ENCODE measurements at places on chromosomes 2 and 18.

DNA sequence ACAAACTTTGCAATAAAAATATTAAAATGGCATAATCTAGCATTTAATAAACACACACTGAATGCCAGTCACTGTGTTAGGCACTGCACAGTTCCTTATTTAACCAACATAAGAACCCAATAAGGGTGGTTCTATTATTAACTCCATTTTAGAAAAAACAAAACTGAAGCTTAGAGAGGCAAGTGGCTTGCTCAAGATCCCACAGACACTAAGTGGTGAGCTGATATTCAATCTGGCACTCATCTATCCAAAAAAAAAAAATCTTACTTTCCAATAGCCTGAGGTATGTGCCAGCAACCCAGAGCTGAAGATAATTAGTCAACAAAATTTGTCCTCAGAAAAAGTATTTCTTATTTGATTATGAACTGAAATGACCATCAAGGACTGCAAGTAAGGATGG is 799 bp downstream of the CYTIP start:
- DNase-seq: no peak

DNA sequence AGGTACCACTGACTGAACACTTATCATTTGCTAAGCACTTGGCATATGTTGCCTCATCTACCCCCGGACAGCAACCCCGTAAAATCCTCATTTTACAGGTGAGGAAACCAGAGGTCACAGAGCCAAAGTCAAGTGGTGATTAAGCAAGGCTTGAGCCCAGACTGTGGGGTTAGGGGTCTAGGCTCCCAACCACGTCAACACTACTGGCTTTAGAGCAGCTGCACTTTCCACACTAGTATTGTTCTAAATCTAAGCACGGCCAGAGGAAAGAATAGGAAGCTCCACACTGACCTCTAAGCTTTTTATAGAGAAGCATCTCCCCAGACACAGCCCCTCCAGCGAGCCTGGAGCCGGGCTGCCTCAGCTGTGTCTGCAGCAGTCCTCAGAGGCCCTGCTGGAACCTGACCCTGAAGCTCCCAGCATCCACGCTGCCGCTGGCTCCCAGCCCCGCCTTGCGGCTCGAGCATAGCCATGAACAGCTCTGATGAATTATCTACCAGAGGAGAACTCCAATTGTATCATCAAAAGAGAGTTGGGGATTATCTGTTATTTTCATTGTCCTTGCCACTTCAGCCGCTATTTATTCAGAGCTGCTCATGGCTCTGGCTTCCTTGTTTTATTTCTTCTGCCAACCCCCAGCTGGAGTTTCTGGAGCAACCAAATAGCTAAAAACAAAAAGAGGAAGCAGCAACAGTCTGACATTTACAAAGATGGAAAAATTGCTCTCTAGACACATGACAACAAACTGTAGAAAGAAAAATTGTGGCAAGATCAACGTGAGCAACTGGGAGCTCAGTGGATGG is 62.2 kb upstream of the RTN4 start:
- no peak for DNase-seq

DNA sequence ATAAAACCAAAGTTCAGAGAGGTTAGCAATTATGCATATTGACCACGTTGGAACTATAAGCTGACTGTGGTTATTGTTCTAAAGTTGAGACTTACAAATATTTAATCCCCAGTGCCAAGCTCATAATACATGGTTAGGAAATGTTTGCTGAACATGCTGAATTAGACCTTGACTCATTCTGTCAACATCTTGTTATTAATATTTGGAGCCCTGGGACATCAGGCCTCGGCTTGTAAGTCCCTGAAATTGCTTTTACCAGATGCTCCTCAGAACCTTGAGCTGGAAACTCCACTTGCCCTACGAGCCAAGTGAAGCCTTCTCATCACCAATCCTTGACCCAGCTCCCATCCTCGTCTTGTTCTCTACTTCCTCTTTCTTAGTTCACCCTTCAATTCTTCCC is 21.2 kb downstream of the DYNAP start:
- DNase-seq: no peak

DNA sequence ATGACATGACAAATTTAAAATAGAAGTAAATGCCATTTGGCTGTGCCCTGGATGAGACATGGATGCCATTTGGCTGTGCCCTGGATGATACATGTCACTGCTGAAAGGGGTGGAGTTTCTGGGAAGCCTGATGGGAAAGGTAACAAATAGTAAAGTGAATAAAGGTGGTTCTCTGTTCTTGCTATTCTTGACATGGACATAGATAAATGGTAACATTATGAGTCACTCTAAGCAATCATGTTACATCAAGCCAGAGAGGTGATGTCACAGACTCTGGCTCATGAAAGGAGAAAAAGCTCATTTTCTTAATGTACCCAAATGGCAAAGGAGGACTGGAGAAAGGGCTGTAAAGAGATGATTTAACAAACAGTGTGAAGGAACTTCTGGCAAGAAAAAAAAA is 86.4 kb downstream of the EML6 start:
- no peak for DNase-seq

- no peak for DNase-seq
Observed at GRCh38 chr18:6561420-6561861, 146.7 kb upstream of the L3MBTL4 start.

DNA sequence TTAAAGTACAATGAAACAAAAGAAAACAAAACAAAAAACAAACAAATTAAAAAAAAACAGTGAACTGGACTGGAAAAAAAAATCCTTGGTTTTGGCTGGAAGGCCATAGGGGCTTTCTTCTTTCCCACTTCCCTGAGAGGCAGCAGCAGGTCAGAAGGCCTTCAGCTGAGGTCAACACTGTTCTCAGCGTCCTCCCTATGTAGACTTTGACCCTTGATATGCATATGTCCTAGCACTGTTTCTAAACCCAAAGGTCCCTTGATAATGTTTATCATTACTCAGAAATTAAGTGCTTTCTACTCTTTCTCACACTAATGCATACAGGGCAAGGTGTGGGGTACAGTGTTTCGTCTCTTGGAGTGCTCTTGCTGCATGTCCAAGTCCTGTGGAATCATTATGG is 75.6 kb upstream of the WDSUB1 start:
- DNase-seq: no peak

- DNase-seq: no peak
Observed at GRCh38 chr2:164079258-164079657, 343.4 kb upstream of the FIGN start.

- DNase-seq: no peak
Observed at GRCh38 chr18:59923539-59924196, 23.9 kb downstream of the PMAIP1 start.

- no peak for DNase-seq
Observed at GRCh38 chr2:191041418-191042161, 27.6 kb upstream of the STAT1 start.

DNA sequence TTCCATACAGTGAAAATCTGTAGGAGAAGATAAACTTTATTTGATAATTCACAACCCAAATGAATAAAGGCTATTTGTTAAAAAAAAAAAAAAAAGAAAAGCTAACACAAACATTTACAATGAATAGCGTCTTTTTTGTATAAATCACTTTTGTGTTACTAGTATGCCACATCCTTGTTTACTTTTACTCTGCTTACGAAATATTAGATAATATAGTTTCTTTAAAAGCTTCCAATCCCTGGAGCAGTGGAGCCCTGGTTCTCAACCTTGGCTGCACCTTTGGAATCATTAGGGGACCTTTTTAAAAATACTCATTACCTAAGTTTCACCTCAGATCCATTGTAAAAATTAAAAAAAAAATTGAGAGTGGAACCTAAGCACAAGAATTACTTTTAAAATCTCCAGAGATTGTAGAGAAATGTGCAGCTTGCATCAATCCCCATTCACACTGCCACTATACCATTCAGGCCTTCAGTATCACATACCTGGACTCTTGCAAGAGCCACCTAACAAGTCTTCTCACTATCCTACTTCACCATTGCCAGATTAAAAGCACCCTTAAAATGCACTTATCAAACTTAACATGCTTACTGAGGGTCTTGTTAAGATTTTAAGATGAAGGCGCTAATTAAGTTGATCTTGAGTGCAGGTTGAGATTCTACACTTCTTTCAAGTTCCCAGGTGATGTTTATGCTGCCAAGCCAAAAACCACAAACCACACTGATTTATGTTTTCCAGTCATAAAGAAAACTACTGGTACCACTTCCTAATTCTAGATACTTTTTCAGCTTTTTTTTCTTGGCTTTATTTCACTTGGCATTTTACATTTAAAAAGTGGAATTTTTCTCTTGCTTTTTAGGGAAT is 59.7 kb upstream of the ZC3H15 start:
- no peak for DNase-seq

DNA sequence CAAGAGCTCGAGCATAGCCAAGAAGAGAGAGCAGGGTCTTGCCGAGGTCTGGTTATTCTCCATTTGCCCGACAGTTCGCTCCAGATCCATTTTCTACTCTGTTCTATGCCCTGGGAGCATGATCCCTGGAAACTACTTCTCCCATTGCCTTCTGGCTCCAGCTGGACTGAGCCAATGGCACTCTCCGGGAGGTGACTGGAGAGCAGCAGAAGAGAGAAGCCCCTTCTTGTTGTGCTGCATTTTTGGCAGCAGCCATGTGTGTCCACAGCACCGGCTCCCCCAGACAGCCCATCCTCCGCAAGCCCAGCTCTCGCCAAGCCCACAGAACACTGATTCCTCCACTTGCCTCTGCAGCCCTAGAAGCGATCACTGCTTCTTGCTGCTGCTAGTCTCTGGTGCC is 345.5 kb downstream of the TNS1 start:
- DNase-seq: no peak

GRCh38 chr18:25062720-25063119 is 289.2 kb downstream of the ZNF521 start:
- DNase-seq: no peak

DNA sequence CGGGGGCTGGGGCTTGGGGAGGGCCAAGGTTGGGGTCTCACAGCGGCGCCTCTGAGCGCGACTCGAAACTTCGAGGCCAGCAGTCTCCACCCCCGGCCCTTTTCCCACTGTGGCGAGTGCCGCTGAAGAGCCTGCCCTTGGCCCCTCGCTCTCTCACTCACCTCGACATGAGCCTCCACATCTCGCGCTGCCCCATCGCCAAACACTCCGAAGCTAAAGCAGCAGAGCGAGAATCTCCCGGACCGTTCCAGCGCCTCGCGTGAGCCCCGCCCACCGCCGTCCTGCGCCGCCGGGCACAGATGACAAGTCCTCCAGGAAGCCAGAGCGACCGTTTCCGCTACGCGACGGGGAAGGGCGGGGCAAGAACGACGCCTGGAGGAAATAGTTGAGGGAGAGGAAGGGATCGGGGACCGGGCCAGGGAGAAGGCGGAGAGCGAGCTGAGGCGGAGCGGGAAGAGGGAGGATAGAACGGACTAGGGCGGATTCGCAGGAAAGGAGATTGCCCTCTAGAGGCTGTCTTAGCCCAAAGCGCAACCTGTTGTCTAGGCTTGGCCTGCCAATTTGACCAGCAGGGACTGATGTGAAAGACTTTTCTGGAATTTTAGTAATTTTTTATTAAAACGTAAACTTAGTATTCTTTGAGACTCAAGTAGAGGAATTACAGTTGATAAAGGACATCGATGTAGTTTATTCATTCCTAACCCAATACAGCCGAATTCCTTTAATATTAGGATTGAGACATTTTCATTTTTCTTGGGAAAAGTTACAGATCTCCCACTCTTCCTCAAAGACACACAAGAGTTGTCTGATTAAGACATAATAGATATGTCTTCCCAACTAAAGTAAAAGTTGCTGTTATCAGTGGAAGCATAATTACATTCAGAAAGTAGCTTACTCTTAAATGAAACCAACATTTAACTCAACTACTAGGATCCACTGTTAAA is at the start of gene HIBCH:
HIBCH (minus strand) TSS at position 272 of the 944 bp plus-strand sequence; CDS start at position 196, 76 bp downstream.
- peak; percentile 98 for DNase-seq

GRCh38 chr2:152176113-152176714 is 651 bp upstream of the STAM2 start:
- DNase-seq: no peak

DNA sequence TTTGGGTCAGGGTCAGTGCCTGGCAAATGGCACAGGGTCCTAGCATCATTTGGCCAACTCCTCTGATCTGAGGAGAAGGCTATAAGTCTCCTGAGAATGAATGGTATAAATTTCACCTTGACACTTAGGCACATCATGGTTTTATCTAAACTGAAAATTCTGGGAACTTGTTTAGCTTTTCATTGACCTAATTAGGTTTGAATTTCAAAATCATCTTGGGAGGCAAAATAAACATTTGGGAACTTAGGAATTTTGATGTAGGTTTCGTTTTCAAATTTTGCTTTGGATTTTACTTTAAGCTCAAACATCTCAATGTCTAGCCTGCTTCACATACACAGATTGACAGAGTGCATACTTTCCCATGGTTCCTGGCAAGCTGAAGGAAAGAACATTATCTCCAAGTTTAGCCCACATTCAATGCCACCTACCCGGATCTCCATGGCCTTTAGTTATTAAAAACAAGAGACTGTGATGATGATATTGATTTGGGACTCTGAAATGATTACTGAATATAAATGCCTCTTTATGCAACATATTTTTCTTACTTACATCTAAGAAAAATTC is 44.5 kb downstream of the MYOM1 start:
- no peak for DNase-seq

DNA sequence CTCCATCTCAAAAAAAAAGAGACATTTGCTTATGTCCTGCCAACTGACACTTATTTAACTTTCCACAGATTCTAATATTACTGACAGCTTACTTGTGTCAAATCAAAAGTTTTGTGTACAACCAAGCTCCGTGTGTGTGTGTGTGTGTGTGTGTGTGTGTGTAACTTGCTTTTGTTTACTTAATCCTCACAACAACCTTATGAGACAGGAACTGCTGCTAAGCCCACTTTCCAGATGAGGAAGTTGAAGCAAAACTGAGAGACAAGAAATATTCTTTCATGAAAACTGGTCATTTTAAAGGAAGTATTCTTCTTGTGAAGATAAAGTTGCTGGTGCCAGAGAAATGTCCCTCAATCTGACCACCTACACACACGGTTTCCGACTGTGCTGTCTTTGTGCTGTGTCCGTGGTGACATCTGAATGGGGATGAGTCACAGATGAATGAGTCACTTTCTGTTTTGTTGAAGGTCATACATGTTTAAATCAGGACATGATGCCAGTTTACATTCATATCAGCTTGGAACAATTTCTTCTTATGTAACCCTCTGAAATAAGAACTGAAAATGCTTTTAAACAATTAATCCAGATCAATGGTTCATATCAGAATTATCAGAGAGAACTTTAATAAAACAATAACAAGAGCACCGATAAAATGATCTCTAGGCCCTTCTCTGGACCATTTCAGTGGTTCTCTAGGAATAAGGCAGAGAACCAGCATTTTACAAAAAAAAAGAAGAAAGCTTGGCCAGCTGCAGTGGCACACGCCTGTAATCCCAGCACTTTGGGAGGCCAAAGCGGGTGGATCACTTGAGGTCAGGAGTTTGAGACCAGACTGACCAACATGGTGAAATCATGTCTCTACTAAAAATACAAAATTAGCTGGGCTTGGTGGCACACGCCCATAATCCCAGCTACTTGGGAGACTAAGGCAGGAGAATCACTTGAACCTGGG is 95.5 kb downstream of the THNSL2 start:
- no peak for DNase-seq

- DNase-seq: peak; percentile 51
Observed at GRCh38 chr2:25168256-25169072, at the start of gene POMC. TSS of gene POMC (minus strand) at chr2:25168580. CDS start at chr2:25164772, 3,808 bp downstream.

- DNase-seq: no peak
Observed at GRCh38 chr2:76008001-76008702, 297.4 kb upstream of the GCFC2 start.
